Stimulated activated CD4-positive, alpha-beta T cell treated with anti-CD3 and anti-CD28 coated beads, Interleukin-1b, Interleukin-23, amount 100 ng/mL, for 4 hours (primary cell): ENCODE measurements at places on chromosomes 6 and 20.

DNA sequence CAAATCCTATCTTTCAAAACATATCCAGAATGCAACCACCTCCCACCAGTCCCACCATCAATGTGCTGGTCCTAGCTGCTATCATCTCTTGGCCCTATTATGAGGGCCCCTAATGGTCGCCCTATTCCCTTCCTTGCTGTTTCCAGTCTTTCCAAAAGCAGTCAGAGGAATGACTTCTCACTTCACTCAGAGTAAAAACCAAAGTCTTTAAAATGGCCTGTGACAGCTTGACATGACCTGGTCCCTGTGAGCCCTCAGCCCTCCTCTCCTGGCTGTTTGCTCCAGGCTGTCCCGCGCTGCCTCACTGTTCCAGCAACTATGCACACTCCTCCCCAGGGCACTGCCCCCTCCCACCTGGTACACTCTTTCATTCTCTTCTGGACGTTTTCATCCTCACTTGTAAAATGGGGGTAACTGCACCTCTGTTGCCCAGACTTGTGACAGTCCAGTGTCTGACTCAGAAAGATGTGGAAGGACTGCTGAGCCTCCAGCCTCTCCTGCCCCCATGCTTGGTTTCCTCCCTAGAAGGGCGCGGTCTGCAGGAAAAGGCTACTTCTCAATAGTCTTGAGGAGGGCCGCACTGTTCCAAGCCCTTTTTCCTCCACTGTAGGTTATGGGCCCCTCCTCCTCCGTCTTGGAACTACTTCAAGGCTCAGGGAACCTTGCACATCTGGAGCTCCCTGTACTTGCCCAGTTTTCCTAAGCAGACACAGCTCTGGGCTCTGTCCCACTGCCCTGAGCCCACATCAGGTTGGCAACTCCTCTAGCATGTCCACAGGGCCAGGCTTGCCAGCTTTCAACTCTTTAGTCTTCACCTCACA is 64.7 kb downstream of the MYH7B start:
- no peak for DNase-seq

DNA sequence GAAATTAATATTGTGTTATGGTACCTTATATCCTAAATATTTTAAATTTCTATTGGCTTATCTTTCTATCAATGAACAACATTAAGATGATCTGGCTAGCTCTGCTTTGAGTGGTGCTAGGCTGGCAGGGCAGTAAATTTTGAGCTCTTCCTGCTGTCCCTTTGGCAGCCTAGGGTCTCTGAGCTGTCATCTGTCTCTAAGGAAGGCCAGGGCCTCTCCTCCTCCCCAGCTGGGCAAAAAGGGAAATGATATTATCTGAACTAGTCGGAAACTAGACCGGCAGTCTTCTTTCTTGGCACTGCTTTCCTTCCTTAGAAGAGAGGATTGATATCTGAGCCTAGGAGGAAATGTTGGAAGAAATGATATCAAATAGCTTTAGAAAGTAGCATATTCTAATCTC is 176.7 kb upstream of the BTBD3 start:
- no peak for DNase-seq

DNA sequence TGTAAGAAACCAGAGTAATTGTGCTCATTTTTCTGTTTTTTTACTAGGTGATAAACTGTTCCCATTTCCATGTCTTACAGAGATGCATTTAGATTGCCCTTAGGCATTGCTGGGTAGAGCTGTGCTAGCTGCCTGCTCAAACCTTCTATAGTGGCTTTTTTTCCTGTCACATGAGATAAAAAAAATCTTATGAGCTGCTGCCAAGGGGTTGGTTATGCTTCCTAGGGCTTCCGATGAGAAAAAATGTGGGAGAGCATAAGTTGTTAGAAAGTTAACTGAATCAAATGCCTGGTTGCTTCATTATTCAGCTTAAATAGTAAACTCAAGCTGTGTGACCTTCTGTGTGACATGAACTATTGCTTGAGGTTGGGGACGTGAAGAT is 50.0 kb upstream of the NOX3 start:
- no peak for DNase-seq

- DNase-seq, result no peak
These were observed 53.7 kb downstream of the E2F3 start for GRCh38 chr6:20455251-20455940.

GRCh38 chr6:69985180-69985579 is 118.8 kb downstream of the COL19A1 start:
- DNase-seq, result no peak

DNA sequence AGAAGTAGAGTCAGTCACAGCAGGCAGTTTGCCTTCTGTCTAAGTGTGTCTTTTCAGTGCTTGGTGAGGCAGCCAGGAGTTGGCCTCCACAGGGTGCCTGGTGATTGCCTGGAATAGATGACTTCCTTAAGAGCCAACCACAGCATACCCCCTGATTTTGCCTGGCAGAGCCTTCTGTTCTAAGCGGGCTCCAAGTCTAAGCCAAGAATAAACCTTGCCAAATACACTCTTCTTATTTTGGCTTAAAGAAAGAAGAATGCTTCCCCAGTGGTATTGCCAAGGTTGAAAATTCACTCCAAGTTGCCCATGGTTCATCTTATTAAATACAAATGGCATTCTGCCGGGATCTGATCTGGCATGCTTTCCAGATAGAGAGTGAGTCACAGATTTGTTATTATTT is 1424.8 kb upstream of the EYS start:
- no peak for DNase-seq

DNA sequence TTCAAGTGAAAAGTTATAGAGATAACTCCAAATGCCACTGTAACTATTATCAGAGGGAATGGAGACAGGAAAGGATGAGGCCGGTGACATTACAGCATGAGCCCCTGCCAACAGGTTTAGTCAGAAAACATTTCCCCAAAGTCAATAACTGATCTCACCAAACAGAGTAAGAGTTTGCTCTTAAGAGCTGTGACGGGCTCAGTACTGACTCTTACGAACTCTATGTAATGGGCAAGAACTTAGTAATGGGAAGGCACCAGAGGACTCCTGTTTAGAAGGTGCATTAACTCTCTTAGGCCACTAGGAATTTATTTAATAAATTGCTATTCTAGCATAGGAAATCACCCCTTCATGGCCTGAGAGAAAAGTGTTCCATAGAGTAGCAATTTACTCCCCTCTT is 76.8 kb downstream of the SAMD5 start:
- no peak for DNase-seq

DNA sequence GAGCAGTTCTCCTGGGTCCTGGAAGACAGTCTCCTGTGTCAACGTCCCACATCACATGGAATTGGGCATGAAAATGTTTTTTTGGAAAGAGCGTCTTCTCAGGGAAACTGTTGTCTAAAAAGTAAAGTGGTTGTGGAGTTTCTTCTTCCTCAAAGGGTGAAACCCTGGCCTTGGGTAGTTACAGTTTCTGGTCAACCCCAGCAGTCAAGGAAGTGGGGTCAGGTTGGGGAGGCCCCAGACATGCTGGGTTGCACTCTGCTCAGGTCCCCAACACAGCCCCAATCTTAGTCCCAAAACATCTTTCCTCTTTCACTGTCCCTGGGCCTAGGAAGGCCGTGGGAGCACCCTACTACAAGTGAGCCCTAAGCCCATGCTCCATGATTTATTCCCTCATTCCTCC is 996 bp upstream of the NFKBIE start:
- no peak for DNase-seq

DNA sequence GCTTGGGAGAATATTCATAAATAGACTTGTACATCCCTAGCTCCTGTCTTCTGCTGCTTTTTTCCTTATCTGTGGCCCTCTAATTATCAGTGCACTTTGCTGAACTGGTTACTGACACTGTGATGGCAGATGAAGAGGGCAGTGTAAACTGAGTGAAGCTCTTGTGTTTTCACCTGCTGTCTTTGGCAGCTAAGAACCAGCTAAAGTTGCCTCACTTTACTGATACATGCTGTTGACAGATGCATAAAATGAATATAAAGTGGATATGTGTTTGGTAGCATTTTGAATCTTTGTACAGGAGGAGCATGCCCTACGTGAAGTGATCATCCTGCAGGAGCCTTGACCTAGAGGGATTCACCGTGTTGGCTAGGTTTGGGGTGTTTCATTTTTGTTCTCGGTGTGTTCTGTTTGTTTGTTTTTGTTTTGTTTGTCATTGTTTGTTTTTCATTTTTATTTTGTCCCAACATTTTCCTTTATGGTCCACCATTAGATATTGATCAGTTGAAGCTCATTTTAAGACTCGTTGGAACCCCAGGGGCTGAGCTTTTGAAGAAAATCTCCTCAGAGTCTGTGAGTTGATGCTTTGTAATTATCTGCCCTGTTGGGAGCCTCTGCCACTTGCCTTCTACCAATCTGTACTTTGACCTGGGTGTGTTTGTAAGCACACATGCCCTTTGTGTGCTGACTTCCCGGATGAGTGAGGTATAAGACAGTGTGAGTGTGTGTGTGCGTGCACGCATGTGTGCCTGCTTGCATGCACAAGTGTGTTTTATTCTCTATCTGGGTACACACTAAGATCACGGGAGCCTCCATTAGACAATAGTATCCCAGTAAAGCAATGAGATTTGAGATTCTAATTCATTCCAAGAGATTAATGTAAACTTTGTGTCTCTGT is 34.6 kb upstream of the MAPK13 start:
- DNase-seq, result no peak

- DNase-seq, result no peak
These were observed 26.8 kb upstream of the NRSN1 start for GRCh38 chr6:24099181-24099580.

DNA sequence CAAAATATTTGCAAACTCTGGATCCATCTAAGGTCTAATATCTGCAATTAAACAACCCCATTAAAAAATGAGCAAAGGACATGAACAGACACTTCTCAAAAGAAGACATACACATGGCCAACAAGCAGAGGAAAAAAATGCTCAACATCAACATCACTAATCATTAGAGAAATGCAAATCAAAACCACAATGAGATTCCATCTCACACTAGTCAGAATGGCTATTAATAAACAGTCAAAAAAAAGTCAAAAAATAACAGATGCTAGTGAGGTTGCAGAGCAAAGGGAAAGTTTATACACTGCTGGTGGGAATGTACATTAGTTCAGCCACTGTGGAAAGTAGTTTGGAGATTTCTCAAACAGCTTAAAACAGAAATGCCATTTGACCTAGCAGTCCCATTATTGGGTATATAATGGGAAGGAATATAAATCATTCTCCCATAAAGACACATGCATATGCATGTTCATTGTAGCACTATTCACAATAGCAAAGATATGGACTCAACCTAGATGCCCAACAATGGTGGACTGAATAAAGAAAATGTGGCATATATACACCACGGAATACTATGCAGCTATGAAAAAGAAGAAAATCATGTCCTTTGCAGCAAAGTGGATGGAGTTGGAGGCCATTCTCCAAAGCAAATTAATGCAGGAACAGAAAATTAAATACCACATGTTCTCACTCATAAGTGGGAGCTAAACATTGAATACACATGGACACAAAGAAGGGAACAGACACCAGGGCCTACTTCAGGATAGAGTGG is 9.1 kb downstream of the ZNFX1 start:
- no peak for DNase-seq

GRCh38 chr20:24778585-24779031 is 170.5 kb upstream of the CST7 start:
- no peak for DNase-seq

DNA sequence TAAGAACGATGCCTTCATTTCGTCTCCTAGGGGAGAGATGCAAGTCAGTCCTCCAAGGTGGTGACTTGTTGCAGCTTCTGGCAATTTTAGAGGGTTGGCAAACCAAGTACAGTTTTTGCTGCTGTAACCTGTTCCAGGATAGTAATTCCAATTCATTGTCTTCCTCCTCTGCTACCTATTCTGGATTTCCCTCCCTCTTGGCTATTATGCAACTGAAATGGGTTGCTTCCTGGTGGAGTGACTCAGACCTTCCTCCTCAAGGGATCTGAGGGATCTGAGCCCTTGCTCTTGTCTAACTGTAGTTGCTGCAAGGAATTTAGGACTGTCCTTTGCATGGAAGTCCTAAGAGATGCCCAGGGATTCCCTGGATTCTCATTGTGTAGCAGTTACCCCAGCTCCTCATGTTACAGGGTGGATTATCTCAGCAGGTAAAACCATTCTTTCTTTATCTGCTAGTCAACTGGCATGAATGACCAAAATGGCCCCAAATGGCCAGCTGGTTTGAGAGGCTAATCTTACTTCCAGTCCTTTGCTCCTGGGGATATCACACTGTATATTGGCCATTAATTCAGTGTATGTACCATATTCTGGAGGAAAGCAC is 17.6 kb upstream of the ELMO2 start:
- DNase-seq, result no peak

DNA sequence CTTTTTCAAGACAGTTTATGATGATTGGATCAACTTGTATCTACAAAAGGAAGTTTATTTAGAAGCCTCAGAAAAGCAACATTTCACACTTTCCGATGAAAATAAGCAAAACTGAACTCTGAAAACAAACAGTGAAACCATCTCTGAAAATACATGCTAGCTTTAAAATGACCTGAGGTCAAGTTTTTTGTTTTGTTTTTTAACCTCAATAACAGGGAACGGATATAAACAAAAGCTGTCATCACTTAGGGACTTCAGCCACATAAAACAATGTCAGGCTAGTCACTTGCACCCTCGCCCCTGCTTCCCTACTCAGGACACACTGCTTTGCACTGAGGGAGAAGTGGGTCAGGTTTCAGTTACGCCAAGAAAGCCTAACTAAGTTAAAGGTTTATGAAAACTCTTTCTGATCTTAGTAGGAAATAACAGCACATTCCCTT is 11.6 kb downstream of the BACH2 start:
- DNase-seq, result no peak

DNA sequence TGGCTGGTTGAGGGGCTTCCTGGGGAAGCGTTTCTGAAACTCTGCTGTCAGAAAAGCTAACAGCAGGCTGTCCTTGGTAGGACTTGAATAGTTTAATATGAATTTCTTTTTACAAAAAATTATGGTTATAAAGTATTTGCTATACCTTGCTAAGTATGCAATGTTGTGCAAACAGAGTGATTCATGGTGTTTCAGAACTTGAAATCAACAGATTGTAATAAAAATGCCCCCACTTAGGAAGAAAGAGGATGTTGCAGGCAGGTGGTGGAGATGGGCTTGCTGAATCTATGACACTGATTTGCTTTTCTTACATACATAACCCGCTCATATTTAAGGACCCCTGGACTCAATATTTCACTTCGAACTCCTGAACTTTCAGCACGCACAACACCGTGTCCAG is 211.6 kb downstream of the THBS2 start:
- no peak for DNase-seq

DNA sequence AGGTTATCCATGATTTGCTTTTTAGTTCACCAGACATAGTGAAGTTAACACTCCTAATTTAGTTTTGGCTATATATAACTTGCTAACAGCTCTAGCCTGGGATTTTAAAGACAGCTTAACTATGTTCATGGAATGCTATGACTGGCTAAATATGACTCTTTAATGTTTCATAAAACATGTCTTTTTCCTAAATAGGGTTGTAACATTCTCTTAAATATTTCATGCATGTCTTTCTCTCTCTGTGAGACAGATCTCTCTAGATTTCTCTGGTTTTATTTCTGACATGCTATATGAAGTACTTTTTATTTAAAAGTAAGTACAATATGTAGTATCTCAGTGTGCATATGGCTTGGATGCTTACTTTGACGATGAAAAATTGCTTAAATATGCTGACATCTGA is 35.7 kb downstream of the MACROD2 start:
- no peak for DNase-seq
